HCT116 (cell line): ENCODE measurements at places on chromosomes 2 and 18. TPM values are rescaled to one million over a fixed set of nuclear protein-coding genes. Genes with fewer than 3 reads are reported as not detected.

DNA sequence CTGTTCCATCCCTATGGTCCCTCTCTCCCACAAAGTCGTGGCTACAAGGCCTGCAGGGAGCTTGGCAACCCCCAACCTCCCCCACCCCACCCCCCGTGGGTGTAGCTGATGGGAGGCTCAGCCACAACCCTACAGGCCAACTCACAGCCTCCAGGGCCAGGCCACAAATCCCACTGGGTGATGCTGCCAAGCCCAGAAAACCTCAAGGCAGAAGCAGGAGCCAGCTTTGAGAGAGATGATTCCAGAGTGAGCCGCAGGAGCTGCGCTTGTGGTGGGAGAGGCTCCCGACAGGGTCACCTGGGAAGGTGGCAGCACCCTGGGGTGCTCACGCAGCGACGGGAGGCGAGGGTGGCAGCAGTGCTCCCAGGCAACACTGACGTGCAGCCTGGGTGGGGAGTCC, 44.8 kb downstream of the ADCY3 start:
- no peak for DNase-seq

- no peak for DNase-seq
Measured at GRCh38 chr2:423479-423878, 135.6 kb upstream of the ALKAL2 start.

Gene RAPGEF4
- 0.59 TPM for total RNA-seq

Gene ARL4C
- total RNA-seq = 4.1 TPM

Gene CLEC4F
- total RNA-seq = not detected
